COLO829 (cell line): ENCODE measurements at places on chromosomes 7 and 10.
A peak's percentile ranks its signal among the peaks of the same experiment; 100 is the strongest.

- DNase-seq = peak; percentile 35
These were observed 43.5 kb downstream of the PRTFDC1 start for GRCh38 chr10:24908793-24909423.

DNA sequence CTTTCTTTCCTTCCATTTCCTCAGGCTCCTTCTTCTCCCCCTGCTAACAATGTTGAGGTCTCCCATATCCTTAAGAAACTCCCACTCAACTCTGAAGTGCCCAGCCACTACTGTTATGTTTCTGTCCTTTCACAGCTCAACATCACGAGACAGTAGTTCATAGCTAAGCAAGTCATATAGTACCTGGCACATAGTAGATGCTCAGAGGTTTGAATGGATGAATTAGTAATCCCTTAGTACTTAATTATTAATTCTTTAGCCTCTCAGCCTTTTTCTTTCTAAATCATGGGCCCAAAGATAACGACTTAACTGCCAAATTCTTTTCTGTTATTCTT, 22.6 kb downstream of the CSGALNACT2 start:
- DNase-seq = no peak

GRCh38 chr10:107284187-107284586, 119.7 kb upstream of the SORCS1 start:
- no peak for DNase-seq

GRCh38 chr7:148579366-148579765, 11.2 kb upstream of the C7orf33 start:
- no peak for DNase-seq

- no peak for DNase-seq
These were observed 31.8 kb upstream of the PRSS1 start for GRCh38 chr7:142717453-142717852.

GRCh38 chr7:158541346-158542010, 46.1 kb downstream of the PTPRN2 start:
- no peak for DNase-seq

DNA sequence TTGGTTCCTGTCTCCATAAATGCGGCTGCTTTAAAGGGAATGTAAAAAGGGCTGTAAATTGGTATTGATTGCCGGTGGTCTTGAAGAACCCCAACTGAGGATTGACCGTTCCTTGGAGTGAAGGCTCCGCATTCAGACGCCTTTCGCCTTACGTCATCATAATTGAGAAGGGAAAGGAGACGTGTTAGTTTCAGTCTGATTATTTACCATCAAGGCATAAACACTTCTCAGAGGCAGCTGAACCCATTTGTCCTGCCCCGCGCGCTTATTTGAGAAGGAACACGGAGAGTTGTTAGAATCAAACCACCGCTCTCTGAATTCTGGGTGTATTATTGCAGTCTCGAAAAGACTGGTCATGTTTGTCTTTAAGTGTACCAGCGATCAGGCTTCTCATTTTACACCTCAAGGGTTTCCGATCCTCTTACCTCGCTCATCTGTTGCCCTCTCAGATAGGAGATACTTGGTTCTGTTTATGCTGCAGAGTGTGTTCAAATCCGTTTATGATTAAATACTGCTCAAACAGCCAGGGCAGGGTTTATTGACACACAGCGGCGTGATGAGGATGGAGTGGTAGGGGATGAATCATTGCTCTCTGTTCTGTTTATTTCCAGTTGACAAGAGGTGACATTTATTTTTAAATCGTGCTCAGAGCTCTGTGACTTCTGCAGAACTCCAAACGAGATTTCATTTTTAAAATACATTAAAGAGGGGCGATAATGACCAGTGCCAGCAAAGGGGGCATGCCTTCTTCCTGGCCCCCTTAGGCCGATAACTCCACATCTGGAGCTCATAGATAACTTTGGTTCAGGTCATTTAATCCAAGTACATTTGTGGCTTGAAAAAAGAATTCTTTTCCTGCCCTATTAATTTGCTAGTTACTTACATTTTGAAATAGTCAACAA, 30.4 kb downstream of the FOXK1 start:
- no peak for DNase-seq

GRCh38 chr7:107949443-107949935, 53.5 kb downstream of the LAMB1 start:
- DNase-seq = no peak

DNA sequence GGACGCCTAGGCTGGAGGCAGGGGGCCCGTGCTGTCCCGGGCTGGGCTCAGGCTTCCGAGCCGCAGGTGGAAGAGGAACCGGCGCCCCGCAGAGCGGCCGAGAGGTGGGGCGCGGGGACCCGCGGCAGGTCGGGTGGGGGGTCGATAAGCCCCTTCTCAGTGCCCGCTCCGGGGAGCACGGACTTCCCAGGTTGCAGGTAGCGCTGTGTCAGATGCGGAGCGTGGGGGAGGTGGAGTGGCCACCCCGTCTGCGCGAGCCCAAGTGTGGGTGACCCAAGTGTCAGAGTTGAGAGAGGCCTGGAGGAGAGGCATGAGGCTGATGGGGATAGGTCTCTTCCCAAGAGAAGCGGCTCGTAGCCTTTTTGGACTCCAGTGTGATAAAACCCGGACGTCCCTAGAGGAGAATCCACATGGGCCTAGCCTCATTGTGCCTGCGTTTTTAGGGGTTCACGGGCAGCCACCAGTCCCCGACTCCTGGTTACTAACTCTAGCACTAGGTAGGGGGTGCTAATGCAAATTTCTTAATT, 580 bp downstream of the EEPD1 start:
- DNase-seq = no peak

- no peak for DNase-seq
These were observed 17.8 kb upstream of the REEP3 start for GRCh38 chr10:63503395-63503794.

GRCh38 chr10:87816898-87817608, 973 bp downstream of the ATAD1 start:
- DNase-seq = no peak

DNA sequence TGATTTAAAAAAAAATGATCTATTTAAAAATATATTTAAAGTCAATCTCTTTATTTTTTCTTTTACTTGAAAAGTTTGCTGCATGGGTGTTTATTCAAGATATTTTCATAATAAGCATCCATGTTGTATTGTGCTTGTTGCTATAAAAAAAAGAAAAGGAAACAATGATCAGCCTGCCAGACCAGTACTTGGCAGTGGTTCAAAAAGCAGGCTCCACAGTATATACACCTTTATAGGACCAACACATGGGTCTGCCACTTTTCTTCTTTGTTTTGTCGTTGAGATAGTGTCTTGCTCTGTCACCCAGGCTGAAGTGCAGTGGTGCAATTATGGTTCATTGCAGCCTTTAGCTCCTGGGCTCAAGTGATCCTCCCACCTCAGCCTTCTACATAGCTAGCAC, 228.0 kb downstream of the TWIST1 start:
- DNase-seq = no peak

GRCh38 chr7:50818324-50818723, 35.6 kb upstream of the GRB10 start:
- DNase-seq = no peak

DNA sequence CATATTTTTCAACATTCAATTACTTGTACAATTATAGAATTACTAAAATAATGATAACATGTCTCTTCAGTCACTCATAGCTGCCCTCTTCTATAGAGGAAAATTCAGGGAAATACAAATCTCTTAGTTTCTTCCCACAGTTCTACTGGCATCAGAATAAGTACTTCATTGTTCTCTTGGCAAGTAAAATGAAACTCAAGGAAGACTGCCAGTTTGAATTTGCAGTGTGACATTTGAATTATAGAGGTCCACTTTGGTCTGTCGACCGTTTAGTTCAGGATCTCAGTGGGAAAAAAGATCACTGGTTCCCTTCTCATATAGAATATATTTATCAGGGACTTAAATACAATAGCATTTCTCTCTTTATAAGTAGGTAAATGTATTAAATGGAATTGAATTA, 114.5 kb downstream of the PON1 start:
- DNase-seq = peak; percentile 69

DNA sequence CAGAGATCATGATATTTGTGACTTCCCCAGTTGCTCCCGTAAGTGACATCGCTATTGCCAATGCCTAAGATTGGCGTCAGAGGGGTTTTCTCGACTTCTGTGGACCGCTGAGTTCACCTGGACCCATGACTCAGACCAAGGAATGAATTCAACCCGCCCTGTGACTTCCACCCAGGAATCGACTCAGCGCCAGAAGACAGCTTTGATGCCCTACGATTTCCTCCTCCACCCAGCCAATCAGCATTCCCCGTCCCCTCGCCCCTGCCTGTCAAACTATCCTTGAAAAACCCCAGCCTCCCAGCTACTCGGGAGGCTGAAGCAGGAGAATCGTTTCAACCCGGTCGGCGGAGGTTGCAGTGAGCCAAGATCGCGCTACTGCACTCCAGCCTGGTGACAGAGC, 58.3 kb downstream of the MICALL2 start:
- no peak for DNase-seq

- no peak for DNase-seq
These were observed 8.5 kb upstream of the GLCCI1 start for GRCh38 chr7:7959979-7960670.

DNA sequence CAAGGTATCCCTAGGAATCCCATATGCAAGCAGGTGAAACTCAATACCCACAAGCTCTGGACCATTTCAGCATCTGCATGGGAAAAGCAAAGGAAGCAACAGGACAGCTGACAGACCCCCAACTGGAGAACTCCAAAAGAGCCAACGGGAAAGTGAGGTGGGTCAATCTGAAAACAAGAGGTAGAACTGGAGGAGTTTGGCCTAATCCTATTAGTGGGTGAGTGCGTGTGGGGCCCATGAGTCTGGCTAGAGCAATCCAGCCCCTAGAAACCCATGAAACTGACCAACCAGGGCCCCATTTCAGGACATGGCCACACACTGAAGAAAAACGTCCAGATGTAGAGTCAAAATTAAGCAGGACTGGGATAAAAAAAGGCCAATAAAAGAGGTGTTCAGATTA, 26.6 kb upstream of the WNT8B start:
- no peak for DNase-seq

- no peak for DNase-seq
These were observed 84.2 kb upstream of the LRRN3 start for GRCh38 chr7:111006691-111007090.

GRCh38 chr10:119524720-119525070, 17.8 kb downstream of the RGS10 start:
- no peak for DNase-seq

GRCh38 chr7:11591943-11592342, 240.1 kb downstream of the THSD7A start:
- no peak for DNase-seq

GRCh38 chr10:31769564-31769963, 159.1 kb downstream of the ARHGAP12 start:
- DNase-seq = peak; percentile 61

GRCh38 chr7:127539116-127539515, 46.3 kb downstream of the GCC1 start:
- no peak for DNase-seq

DNA sequence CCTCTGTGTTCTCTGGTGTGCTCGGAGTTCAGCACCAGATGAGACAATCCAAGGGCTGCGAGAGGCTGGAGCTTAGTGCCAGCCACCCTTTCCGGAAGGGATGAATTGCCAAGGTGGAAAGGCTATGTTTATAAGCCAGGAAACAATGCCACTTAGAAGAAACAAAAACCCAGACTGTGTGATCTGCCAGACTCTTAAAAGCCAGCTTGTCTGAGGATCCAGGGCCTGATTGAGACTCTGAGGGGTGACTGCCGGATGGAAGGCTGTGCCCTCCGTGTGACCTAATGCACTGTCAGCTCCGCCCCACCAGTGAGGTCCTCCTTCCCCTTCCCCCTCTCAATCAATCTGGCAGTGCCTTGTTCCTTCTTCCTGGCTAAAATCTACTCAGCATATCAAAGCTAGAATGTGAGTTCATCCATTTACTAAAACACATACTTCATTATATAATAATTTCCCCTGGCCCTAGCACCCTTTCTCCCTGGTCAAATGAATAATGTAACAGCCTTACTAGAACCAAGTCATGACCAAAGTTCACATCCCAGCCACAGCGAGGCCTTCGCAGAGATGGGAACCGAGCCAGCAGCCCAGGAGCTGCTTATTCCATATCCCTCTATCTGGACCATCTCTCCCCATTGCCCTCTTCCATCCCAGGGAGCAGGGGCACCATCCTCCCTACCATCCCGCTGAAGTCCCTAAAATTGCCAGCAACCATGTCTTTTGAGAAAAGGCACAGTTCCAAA, 25.5 kb downstream of the FAM107B start:
- peak; percentile 27 for DNase-seq

DNA sequence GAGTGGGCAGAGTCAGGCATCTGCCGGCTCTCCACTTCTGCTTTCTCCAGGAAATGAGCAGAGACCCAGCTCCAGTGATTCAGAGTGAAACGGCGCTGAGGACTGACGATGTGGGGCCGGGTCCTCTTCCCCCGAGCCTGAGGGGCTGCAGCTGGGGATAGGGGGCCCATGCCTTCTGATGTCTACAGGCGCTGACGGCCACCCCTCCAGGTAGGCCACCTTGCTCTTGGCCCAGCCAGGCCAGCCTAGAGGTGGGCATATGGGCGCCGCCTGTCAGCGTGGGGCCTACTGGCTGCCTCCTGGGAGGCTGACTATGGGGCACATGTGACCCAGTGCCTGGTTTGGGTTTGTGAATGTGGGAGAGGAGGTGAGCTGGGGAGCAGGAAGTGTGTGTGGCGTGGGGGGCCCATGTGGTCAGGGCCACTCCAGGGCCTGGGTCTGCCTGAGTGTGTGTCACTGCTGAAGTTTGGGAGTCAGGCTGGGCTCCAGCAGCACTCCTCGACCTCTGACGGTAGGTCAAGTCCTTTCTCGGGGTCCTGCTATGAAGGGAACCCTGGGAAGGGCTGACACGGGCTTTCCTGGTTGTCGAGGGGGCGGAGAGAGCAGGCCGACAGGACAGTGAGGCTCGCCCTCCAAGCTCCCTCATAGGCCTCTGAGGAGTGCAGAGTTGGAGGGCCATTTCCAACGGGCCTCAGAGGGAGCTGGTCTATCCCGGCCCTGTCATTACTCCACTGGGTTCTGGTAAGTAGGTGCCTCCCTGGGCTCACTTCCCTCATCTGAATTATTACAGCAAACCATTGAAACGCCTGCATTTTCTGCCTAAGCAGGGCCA, at the start of gene WDFY4:
TSS of gene WDFY4 (plus strand) at position 82 of the 832 bp plus-strand sequence. CDS start 24,860 bp downstream, outside the sequence.
- no peak for DNase-seq

GRCh38 chr10:103197174-103197573, 4.1 kb upstream of the NT5C2 start:
- DNase-seq = peak; percentile 20

GRCh38 chr10:29408847-29409240, 120.0 kb downstream of the LYZL1 start:
- no peak for DNase-seq

DNA sequence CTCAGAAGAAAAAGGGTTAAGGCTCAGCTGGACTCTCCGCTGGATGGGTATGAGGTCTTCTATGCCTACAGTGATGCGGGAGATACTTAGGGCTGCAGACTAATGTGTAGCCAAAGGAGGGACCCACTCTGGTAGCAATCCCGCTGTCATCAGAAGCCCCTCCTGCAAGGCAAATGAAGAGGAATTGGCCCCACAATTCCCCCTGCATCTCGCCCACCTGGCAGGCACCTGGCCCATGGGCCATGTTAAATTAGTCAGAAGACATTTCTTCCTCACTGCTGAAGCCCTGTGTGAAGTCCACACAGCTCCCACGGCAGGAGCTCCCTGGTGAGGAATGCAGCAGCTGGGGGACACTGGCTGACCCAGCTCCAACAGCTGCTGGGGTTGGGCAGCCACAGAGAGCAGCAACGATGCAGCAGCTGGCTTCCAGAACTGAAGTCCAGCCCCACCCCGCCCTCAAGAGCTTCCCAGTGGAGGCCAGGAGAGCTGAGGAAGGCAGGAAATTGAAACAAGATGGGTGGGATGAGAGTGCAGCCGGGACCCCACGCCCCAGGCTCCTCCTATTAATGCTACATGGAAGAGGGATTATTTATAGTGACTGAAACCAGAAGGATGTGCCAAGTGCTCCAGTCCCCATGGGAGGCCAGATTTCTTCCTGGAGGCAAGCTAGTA, 5.5 kb downstream of the VSTM4 start:
- no peak for DNase-seq

- DNase-seq = no peak
These were observed 11.0 kb upstream of the OR6B1 start for GRCh38 chr7:143988976-143989745.
